Caco-2 (cell line): ENCODE measurements at places on chromosomes 5 and 9. TPM values are rescaled to one million over a fixed set of nuclear protein-coding genes. Genes with fewer than 3 reads are reported as not detected.

Gene DMRT2
- total RNA-seq = 0.61 and 0.70 TPM in 2 replicates

GRCh38 chr9:106526716-106527204 lies 336.2 kb upstream of the ZNF462 start:
- DNase-seq = no peak
- no peak overlapping the region for H3K27ac ChIP-seq
- no peaks in the 10 kb centered on the region for H3K27me3 ChIP-seq
- no peak overlapping the region for H3K4me3 ChIP-seq
- no peaks in the 10 kb centered on the region for H3K4me1 ChIP-seq

DNA sequence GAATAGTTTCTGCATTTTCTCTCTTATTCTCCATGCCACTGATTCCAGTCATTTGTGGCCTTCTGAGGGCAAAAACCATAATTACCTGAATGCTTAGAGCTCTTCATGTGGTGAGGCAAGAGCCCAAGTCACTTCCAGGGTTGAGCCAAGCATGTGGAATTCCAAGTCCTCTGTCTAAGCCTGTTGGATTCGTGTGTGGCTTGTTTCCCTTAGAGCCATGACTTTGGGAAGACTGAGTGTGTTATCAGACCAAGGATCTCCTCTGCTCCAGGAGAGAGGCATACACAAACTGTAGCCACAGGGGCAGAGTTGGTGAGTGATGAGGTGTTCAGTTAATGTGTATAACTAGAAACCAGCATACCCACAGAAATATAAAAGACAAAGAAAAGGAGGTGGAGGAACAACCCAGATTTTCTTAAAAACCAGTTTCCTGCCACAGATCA lies 27.1 kb downstream of the SLC22A5 start:
- H3K27me3 ChIP-seq = no peaks in the 10 kb centered on the region
- no peaks in the 10 kb centered on the region for H3K36me3 ChIP-seq
- H3K4me3 ChIP-seq = no peak overlapping the region
- H3K27ac ChIP-seq = no peak overlapping the region
- DNase-seq = no peak

- no peaks in the 10 kb centered on the region; the same call in 1 of the 2 replicates for H3K36me3 ChIP-seq
- DNase-seq = no peak
- H3K4me3 ChIP-seq = no peak overlapping the region
- no peaks in the 10 kb centered on the region for H3K27me3 ChIP-seq
Measured at GRCh38 chr9:2837915-2838314, 6.0 kb downstream of the PUM3 start.
